ENCODE measurements at places on chromosomes 11 and 22.

GRCh38 chr11:102451041-102451680 is 1.4 kb downstream of the TMEM123 start:
- no peak for DNase-seq

- DNase-seq: no peak
Measured at GRCh38 chr11:45798793-45799441, 6.0 kb upstream of the SLC35C1 start.

- no peak for DNase-seq
Measured at GRCh38 chr22:49703990-49704344, 123.7 kb downstream of the BRD1 start.

- DNase-seq: no peak
Measured at GRCh38 chr22:37716708-37717107, 19.9 kb downstream of the TRIOBP start.

DNA sequence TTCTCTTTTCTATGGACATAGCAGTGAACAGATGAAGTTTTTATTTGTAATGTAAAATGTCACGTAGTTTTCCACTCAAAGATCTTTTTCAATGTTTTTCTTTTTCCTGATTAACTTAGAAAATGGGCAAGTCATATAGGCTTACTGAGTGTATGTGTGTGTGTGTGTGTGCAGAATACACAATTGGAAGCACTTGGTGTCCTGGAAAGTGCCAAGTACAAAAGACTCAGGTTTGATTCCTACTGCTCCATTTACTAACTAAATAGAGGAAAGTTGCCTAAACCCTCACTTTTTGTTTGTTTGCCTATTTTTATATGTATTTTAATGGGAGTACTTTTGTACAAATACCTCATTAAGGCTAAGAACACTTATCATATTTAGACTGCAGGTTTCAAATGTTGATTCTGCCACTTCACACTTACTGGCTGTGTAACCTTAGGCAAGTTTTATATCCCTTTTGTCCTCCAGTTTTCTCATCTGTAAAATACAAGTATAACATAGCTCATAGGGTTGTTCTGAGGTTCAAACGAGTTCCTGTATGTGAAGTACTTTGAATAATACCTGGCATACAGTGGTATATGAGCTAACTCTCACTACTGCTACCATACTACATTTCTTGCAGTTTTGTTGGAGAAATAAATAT is 90.1 kb downstream of the TYR start:
- DNase-seq: no peak

DNA sequence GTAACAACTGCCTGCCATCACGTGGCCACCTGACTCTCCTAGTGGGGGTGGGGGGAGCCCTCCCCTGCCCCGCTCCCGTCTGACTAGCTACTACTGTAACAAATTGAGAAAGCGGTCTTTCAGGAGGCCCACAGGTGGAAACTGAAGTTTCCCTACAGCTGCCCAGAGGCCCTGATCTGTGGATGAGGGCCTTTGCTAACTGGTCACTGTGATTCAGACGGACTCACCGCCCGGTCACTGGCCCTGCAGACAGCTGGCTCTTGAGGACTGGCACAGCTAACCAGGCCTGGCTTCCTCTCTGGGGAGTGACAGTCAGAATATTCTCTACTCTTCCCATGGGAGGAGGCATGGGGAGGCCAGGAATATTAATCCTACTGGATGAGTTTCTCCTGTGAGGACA is 116.8 kb downstream of the ARHGAP8 start:
- peak; percentile 17 for DNase-seq

DNA sequence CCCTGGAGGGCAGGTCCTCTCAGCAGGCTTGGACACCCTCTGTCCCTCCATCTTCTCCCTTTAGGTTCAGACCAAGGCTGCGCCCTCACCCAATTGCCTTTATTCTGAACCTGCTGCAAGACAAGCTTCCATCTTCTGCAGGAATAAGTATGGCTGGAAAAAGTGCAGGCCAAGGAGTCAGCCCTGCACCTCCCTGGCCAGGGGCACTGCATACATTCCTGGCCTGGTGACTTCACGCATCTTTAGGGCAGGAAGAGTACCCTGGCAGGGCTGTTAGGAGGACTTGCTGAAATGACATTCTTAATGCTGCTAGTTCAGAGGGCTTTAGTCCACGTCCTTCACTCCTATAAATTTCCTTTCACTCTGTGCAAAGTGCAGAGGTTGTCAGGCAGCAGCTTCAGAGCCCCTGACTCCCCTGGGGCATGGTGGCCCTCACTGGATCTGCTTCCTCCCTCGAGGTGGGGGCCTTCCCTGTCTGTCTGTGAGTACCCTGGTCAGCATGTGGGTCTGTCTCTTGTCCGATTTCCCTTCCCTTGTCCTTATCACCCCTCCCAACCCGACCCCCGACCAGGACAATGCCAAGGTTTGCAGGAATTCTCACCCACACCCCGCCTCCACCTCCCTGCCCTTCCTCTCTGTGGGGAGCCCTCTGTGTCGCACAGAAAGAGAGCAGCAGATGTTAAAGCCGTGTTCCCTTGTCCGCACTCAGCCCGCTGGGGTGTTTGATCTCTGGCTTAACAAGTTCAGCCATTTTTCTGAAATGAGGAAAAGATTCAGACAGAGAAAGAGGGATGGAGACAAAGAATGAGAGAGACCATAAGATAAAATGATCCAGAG is 124.5 kb upstream of the SYT13 start:
- no peak for DNase-seq

- DNase-seq: no peak
Measured at GRCh38 chr22:35521358-35522224, 19.0 kb upstream of the RASD2 start.

DNA sequence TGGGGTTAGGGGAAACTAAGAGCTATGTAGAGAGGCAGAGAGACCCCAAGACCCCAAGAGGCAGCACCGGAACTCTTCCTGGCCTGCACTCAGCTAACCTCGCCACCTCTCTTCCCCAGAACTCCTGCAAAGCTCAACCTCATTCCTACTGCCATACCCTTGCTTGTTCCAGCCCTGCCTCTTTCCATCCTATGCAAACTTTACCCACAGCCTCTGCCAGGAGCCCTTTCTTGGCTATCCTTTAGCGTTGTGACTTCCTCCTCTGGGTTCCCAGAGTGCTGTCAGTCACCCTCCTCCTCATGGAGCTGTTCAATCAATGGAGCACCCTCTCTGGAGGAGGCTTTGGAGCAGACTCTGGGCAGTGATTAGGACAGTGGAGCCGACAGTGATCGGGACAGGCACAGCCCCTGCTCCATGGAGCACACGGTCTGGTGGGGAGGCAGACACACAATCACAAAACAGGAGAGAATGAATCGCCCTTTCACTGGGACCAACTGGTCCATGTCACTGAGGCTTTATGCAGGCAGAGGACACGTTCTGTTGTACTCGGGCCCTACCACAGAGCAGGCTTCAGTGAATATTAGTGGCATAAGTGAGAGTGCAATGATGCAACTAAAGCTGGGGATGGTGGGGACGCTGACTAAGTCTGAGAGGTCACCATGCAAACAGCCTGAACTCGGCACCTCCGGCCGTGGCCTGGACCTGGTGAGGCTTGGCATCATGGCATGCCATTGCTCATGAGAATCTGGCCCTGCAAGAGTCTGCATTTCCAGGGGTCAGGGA is 24.6 kb upstream of the P2RY2 start:
- DNase-seq: no peak

DNA sequence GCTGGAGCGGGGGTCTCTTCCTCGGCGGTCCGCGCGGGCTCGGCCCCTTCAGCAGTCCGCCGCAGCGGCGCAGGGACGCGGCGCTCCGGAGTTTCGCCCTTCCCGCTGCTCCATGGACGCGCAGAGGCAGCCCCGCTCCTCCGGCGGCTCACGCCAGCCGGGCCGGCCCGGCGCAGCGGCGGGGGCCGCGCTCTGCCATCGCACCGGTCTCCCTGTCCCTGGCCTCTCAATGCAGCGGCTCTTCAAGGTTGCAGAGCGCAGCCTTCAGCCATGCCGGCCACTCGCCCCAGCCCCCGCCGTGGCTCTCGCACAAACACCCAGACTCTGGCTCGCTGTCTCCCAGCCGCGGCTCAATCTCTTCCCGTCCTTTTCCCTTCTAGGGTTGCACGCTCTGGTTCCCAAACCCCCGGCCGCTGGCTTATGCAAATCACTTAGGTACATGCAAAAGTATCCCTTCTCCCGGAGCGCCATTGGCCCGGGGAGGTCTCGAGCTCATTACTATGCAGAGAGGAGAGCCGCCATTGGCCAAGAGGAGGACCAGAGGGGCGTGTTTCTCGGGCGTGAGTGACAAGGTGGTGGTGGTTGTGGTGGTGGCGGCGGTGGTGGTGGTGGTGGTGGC is at the start of gene LGR4:
Gene LGR4 (minus strand): TSS at position 393 of the 619 bp plus-strand sequence. CDS start 488 bp downstream, outside the sequence.
- DNase-seq: peak; percentile 93

Data from left ventricle myocardium superior (tissue), 1 donor.